ENCODE measurements at places on chromosomes 3 and 15.

DNA sequence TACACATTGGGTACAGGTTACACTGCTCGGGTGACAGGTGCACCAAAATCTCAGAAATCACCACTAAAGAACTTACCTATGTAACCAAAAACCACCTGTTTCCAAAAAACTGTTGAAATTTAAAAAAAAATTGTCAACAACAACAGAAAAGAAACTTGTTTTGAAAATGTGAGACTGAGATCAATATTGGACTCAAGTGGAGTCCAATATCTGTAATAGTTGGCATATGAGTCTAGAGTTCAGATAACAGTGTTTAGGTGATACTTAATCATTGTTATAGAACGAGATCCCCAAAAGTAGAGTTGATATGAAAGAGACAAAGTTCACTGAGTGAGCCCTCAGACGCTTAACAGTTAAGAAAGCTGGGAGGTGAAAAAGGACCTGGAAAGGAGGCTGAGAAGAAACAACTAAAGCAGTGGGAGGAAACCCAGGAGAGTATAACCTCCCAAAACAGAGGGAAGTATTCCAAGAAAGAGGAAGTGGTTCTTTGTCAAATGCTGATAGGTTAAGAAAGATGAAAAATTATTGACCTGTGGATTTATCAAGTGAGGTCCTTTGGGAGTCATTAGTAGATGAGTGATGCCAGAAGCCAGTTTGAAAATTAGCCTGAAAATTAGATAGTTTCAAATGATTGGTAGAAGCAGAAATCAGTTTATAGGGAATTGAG, 388.6 kb upstream of the DPH6 start:
- DNase-seq = no peak

GRCh38 chr3:65851827-65852226, 186.9 kb downstream of the MAGI1 start:
- no peak for DNase-seq

GRCh38 chr15:41944313-41944940, 27.9 kb downstream of the EHD4 start:
- no peak for DNase-seq

GRCh38 chr3:50269977-50270413, 1.0 kb downstream of the SEMA3B start:
- no peak for DNase-seq

DNA sequence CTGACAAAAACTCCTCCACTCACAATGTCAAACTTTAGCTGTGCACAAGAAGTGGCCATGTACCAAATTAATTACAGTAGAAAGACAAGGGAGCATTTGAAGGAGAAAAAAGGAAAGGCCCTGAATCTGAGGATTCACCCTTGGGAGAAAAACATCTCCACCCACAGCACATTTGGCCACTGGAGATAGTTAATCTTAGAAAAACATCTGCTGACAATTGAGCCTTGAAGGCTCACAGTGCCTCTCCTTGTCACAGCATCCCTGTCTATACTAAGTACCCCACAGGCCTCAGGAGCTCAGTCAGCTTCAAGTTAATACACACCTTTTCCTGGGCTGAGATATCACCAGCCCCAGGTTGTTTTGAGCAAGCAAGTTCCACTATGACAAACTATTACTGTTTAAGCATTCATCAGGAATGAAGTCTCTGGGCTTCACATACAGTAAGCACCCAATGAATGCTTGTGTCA, 78.1 kb upstream of the SETMAR start:
- DNase-seq = no peak

DNA sequence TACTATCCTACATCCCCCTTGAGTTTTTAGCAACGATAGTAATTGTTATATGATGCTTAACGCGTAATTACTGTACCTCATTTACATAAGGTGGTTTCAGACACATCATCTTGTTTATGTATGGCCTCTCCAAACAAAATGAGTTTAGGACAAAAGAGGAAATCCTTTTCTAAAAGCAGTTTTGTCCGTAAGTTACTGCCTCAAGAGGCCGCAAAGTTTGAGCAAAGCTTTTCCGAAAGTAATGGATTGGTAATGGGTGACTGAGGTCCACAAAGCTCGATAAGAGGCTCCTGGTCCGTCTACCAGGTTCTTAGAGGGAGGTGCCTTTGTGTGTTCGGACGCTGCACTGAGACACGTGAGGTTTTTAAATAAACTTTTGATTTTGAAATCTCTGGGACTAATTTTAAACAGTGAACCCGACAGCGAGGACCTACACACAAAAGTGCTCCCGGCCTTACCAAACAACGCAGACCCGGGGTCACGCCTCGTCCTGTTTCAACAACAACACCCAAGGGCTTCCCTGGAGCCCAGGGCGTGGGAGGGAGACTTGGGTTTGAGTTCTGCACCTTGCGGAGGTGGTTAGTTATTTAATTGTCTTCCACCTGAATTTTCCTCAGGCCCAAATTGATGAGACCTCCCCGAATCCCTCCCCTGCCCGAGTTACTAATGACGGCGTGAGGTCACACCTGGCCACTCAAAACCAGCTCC, 456 bp upstream of the C15orf61 start:
- no peak for DNase-seq

DNA sequence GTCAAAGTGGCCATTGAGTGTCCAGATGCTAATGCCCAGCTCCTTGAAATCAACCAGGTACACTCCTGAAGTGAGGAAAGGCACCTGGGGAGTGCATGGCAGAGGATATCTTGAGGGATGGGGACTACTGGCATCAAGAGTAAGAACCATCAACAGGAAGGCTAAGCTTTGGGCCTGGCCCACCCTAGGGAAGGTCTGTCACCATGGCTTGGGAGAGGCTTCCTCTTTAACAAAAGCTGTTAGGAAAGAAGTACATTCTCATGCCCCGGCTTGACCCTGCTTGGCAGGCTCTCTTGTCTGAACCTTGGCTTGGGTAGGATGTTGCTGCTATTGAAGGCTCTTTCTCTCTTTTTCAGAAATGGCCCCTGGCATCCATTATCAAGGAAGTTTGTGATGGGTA, 43.7 kb upstream of the TUBGCP5 start:
- no peak for DNase-seq

- no peak for DNase-seq
Observed at GRCh38 chr3:36476286-36476942, 96.1 kb downstream of the STAC start.

GRCh38 chr3:126956361-126956760, 26.6 kb upstream of the PLXNA1 start:
- no peak for DNase-seq

- no peak for DNase-seq
Observed at GRCh38 chr3:142418926-142419592, 28.8 kb downstream of the XRN1 start.

DNA sequence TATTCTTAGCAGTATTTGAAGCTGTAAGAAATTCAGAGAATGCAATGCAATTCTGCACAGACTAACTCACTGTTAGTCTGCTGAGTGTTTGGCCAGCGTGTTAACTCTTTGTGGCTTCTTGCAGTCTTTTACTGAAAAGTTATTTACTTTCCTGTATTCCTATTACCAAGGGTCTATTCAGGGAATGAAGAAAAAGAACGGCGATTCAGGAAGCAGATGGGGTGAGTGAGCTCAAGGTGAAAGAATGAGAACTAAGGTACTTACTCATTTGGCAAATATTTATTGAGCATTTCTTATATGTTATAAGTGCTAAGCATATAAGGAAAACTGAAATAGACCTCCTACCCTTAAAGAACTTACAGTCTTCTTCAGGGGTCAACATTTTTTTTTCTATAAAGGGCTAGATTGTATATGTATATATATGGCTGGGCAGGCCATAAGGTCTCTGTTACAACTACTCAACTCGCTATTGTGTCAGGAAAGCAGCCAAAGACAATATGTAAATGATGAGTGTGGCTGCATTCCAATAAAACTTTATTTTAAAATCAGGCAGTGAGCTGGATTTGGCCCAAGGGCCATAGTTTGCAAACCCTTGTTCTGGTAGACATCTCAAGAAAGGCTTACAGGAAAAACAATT, 271.9 kb upstream of the GADL1 start:
- no peak for DNase-seq

All from activated CD4-positive, alpha-beta T cell treated with anti-CD3 and anti-CD28 coated beads, Interleukin-2, amount 10 ng/mL, durations not matched to agents 7 days and 5 days (primary cell).